ENCODE measurements at places on chromosomes 13 and 19.
A peak's percentile ranks its signal among the peaks of the same experiment; 100 is the strongest.

- DNase-seq = no peak
Measured at GRCh38 chr19:31498781-31499180, 149.5 kb upstream of the TSHZ3 start.

GRCh38 chr19:31257025-31257424 lies 92.2 kb downstream of the TSHZ3 start:
- no peak for DNase-seq

- no peak for DNase-seq
Measured at GRCh38 chr19:29598036-29598435, 8.0 kb upstream of the POP4 start.

DNA sequence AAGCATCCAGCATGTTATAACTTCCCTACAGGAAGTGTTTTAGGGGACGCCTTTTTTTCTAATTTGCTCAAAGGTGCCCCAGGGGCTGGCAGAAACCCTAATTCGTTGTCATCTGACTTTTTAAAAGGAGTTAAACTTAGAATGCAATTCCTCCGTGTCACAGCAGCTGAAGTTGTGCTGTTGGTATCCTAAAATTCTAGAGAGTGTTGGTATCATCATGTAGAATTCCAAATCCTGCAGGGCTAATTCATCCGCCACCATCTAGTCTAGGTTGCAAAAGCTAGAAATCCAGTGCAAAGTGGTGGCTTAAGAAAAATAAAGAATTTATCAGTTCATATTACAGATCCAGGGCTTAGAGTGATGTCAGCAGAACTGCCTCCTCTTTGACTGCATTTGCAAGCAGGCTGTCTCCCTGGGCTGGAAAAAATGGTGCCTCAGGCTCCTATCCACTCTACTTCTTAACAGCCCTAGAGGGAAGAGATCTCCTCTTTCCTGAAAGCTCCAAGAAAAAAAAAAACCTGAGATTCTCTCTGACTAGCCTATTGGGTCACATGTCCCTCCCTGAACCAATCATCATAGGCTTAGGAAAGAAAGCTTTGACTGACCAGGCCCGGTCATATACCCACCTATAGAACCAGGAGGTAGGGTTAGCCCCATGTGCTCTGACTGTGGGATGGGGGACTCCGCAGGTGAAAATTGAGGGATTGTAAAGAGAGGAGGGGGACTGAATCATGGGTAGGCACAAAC lies 73.0 kb downstream of the MAP4K1 start:
- DNase-seq = no peak

- no peak for DNase-seq
Measured at GRCh38 chr13:39490136-39490535, 112.9 kb downstream of the LHFPL6 start.

DNA sequence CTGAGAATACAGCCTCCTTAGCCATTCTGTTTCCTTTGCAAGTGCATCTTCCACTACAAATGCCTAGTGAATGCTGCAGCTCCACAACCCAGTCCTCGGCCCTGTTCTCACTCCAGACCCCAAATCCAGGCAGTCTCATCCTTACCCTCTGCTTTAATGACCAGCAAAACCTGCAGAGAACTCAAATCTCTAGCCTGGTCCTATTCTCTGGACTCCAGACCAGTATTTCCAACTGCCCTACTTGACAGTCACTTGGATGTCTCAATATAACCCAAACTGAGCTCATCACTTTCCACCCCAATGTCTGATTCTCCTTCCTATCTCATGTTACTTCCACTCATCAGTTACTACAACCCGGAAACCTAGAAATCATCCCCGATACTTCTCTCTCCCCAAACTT lies 2.6 kb upstream of the EBPL start:
- no peak for DNase-seq

GRCh38 chr19:19224852-19225494 lies 13.2 kb downstream of the NCAN start:
- DNase-seq = peak; percentile 18

- peak; percentile 22 for DNase-seq
Measured at GRCh38 chr13:109786457-109787134, at the start of gene IRS2. IRS2 (minus strand) TSS chr13:109786583; CDS start chr13:109786053, 530 bp downstream.

GRCh38 chr13:30334663-30335386 lies 27.5 kb upstream of the KATNAL1 start:
- no peak for DNase-seq

DNA sequence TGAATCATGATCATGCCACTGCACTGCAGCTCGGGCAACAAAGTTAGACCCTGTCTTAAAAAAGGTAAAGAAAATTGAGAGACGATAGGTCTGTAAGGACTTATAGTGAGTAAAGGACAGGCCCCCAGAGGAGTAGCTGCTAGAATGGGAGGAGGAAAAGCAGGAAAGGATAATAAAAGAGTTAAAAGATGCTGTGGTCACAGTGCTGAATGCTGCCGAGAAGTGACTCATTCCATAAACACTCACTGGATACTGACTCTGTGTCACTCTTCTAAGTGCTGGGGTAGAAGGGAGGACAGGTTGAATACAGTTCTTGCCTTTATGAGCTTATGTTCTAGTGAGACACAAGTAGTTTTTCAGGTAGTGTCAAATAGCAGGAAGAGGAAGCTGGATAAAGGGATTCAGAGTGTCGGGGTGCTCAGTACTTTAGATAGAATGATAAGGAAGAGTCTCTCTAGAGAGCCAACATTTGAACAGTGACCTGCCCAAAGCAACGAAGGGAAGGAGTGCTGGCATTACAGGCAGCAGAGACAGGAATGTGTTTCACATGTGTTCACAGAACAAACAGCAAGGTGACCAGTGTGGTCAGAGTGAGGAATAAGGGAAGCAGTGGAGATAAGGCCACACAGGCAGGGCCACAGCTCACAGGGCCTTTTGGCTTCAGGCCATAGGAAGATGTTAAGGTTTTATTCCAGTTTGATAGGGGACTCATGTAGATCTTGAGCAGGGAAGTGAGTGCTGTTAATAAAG lies 1240.5 kb downstream of the UQCRFS1 start:
- no peak for DNase-seq

DNA sequence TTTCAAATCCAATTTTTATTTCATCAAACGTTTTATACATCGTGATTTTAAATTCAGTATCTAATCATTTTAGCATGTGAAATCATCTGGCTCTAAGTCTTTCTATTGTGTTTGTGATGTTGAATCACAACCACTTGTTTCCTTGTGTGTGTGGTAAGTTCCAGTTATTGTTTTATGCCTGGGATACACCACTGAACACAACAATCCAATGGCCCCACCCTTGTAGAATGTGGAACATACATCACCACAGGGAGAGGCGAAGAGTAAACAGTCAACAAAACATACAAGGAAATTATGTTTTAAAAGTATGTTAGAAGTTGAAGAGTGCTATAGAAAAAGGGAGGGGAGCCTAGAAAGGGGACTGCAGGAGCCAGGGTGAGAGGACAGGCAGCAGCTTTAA lies 100.5 kb downstream of the EPSTI1 start:
- DNase-seq = no peak

- DNase-seq = no peak
Measured at GRCh38 chr19:47421844-47422395, 2.6 kb upstream of the MEIS3 start.

- DNase-seq = no peak
Measured at GRCh38 chr13:72005455-72005854, 138.5 kb upstream of the DACH1 start.

DNA sequence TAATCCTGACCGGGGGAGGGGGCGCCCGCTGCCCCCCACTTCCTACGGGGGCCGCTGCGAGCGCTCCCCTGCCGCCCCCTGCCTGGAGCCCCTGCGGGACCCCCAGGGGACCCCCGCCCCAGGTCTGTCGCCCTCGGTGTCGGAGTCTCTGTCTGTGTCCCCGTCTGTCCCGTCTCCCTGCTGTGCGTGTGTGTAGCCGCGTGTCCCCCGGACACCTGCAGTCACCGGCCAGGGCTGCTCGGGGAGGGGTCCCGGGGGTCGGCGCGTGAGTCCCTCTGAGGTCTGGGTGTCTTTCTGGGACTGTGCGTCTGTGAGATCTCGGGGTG lies 7.7 kb upstream of the NFIC start:
- no peak for DNase-seq

DNA sequence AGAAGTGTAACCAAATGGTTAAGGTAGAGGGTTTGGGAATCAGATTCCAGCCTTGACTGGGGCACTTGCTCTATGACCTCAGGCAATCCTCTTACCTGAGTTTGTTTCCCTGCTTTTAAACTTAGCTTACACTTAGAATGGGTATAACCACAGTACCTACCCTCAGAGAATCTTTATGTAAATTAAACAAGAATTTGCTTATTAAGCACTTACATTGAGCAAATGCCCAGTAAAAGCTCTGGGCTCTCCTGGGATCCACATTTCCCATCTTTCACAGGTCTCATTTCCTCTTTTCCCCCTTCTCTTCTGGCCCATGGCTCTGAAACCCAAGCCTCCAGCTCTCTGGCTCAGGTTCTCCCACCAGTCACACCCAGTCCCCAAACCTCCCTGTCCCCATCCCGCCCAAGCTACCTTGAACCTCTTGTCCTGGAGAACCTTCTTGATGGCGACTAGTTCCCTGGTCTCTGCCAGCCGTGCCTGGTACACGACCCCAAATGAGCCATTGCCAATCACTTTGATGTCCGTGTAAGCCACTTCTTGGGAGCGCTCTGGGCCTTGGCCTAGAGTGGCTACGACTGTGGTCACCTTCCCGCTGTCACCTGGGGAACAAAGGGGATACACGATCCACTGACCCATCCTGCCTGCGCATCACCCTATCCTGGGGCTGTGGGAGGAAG lies 2.7 kb downstream of the GSK3A start:
- no peak for DNase-seq

- DNase-seq = no peak
Measured at GRCh38 chr19:14021474-14021873, 6.5 kb upstream of the RLN3 start.

DNA sequence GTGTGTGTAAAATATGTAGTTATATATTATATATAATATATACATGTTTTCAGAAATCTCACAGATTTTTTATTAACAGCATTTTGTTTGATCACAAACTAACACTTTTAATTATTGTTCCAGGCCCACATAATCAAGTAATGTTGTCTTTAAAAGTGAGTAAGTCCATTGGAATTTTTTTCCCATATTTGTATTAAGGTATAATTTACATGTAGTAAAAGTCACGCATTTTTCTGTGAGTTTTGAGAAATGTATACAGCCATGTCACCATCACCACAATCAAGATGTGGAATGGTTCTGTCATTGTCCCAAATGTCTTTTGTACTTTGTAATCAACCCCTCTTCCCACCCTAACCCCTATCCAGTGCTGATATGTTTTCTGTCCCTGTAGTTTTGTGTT lies 120.0 kb upstream of the RFC3 start:
- DNase-seq = no peak

DNA sequence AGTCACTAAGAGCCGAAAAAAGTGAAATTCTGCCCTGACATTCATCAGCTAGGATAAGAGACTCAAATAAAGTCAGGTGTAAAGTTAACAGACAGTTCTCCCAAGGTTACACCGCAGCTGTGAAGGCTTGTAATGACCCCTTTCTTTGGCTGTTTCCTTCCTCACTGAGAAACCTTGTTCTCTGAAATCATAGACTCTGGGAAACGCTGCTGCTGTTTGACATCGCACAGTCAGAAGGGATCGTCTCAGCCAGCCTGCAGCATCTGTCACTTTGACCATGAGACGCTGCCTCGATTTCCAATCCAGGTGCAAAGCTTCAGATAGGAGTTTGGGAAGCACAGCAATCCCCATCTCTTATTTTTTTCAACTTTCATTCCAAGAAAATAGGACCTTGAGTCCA lies 678 bp downstream of the BCAT2 start:
- DNase-seq = no peak

GRCh38 chr13:101965096-101965495 lies 436.8 kb downstream of the FGF14 start:
- no peak for DNase-seq

- no peak for DNase-seq
Measured at GRCh38 chr19:40251244-40251643, 24.8 kb upstream of the CCNP start.

GRCh38 chr13:30569901-30570576 lies 47.7 kb upstream of the USPL1 start:
- DNase-seq = no peak

DNA sequence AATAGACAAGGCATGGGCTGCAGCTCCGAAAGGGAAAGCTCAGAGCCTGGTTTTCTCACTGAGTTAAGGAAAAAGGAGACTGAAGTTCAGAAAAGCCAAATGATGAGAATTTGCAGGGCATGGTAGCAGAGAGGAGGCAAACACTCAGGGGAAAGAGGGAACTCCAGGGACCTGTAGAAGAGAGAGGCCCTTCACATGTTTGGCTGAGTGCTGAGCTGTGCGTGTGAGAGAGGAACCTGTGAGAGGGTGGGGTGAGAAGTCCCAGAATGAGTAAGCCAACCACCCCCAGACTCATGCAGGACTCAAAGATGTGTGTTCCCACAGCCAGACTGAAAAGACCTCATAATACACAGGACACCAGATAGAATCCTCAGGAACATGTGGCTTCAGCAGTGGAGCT lies 2.8 kb upstream of the CRYL1 start:
- DNase-seq = no peak

GRCh38 chr13:69947582-69947981 lies 160.0 kb upstream of the ATXN8OS start:
- DNase-seq = no peak

GRCh38 chr13:83311886-83312577 lies 570.2 kb downstream of the SLITRK1 start:
- no peak for DNase-seq

DNA sequence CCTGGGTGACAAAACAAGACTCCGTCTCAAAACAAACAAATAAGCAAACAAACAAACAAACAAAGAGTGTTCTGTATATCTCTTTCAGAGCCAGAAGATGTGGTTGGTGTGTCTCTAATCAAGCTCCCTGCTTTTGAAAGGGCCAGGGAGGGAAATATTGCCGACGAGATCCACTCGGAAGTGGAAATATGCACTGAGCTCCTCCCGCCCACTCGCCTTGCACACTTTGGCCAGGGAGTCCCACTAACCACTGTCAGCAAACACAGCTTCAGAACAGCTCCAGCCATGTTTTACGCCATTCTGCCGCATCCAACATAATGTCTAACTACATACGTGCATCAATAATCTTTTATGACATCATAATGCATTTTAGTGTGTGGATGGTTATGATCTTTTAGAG lies 155.5 kb upstream of the VSTM2B start:
- DNase-seq = no peak

- no peak for DNase-seq
Measured at GRCh38 chr13:36789061-36789460, 30.0 kb upstream of the RFXAP start.

DNA sequence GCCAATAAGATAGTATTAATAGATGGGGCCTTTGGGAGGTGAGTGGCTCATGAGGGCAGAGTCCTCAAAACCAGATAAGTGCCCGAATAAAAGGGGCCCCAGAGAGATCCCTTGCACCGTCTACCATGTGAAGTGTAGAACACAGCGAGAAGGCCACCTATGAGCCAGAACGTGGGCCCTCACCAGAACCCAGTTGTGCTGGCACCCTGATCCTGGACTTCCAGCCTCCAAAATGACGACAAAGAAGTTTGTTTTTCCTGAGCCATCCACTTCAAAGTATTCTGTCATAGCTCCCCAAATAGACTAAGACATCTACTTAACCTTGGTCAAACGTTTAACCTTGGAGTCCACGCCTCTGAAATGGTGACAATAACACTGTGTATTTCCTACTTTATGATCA lies 158.1 kb downstream of the EFNB2 start:
- no peak for DNase-seq

- DNase-seq = peak; percentile 85
Measured at GRCh38 chr13:59734393-59734792, 429.3 kb downstream of the DIAPH3 start.
